ENCODE measurements at places on chromosomes 2 and 18.

GRCh38 chr2:232568161-232568560 is 17.7 kb downstream of the EIF4E2 start:
- peak; percentile 82 for DNase-seq

DNA sequence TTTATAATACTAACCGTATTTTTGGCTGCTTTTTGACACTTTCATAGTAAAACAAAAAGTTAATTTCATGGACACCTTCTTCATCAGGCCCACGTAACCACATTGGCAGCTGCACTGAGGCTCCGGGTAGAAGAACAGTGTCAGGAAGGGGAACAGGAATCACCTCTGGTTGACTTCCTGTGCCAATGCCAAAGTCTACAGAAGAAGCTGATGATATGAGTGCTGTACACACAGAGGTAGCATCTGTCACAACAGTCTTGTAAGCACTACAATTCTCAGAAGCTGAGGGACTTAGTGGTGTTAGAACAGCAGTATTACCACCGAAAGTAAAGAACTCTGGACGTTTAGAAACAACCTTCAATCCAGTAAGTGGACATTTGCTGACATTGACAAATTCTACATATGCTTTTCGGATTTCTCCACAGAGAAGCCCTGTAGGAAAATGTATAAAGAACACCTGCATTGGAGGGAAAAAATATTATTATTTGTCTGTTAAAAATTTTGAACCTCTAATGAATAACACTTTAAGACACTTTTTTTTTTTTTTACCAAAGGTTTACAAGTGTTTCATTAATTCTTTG is 85.3 kb downstream of the TRAPPC8 start:
- DNase-seq: no peak

GRCh38 chr2:126662621-126663020 is 6.7 kb downstream of the GYPC start:
- DNase-seq: no peak

DNA sequence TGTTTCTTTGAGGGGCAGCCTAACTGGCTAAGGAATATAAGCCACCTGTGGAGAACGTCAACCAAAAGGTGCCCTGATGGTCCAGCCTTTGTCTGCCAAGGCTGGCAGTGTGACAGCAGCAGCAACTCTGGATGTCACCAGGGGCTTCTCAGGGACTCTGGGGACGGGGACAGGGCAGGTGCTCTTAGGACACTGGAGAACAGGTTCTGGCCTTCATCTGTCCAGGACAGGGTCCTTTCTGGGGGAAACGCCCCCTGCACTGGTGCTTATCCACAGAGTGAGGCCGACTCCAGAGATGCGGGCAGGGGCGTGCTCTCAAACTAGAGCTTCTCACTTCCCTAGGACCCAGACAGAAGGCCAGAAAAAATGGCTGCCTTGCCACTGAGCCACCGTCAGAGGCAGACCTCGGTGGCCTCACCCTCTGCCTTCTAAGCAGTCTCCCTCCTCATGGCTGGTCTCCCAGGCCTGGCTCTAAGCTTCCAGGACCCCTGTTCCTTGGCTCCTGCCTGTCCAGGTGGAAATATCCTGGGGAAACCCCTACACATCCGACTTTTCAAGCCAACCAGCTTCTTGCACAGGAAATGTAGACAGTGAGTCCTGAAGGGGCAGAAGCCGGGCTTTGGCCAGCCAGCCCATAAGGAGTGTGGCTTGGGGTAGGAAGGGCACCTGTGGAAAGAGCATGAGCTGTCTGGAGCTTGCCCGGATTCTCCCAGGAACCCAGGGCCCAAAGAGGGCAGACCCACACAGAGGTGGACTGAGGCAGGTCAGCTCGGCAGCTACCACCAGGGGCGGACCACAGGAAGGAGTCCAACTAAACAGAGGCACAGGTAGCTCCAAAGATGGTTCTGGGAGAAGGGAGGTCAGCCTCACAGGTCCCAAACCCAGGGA is 11.3 kb upstream of the SFXN5 start:
- DNase-seq: no peak

- DNase-seq: no peak
Measured at GRCh38 chr18:3679241-3679640, 229.3 kb downstream of the TGIF1 start.

GRCh38 chr2:128402911-128403670 is 84.4 kb upstream of the HS6ST1 start:
- no peak for DNase-seq
